Sciatic nerve (tissue), 2 donors: ENCODE measurements at places on chromosomes 6 and 20.

- no peak for DNase-seq
Observed at GRCh38 chr6:44353336-44353735, 10.9 kb downstream of the SPATS1 start.

DNA sequence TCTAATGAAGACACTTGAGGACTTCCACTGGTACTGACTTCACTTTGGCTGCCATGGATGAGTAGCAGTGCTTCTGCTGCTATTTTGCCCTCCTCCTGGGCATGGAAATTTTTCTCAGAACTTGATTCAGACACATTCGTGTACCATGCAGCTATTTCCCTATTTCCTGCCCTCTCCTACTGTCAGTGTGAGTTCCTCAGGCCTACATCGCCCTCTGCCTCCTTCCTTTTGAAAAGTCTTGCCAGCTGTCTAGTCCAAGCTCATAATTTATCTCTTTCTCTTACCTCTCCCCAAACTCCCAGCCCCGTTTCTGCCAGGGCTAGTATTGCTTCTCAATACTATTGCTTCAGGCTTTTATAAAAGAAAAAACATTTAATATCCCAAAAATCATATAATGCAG is 470.2 kb downstream of the ADGRB3 start:
- no peak for DNase-seq

DNA sequence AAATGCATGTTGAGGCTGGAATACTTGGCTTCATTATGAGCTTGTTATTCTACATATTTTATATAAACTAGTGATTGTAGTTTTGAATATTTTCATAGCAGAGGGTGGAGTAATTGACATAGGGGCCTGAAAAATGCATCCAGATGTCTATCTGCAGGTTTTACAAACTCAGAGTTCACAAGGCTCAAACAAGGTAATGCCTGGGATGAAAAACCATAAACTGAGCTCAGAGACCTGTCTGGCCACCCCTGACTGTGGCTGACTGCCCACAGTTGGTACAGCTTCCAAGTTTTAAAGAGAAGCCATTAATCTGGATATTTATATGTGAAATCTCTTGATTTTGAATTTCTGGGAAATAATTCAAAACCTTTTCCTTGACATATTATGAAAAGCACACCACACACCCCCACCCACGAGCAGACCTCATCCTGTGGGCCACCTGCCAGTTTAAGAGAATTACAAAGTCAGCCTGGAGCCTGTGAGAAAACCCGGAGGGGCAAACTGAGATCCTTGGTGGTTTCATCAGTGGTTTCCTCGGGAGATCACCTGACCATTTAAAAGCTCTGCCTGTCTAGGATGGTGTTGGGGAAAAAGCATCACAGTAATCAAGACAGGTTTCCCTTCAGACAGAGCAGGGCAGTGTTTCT is 230.1 kb downstream of the SAMD5 start:
- no peak for DNase-seq

DNA sequence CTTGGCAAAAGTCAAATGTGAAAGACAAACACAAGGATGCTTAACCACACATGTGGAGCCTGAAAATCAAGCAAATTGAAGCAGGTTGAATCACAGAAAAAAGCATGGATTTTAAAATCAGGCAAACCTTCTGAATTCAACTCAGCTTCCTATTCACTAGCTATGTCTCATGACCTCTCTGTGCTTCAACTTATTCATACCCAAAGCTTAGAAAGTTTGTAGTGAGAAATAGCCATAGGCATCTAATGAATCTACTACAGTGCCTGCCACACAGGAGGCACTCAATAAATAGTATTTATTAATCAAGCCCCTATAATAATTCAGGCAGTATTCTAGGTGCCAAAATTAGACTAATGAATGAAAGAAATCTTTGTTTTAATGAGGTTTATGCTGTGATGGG is 112.2 kb upstream of the TNFAIP3 start:
- no peak for DNase-seq

GRCh38 chr20:16571333-16571732 is 1.9 kb downstream of the KIF16B start:
- DNase-seq, result no peak

- no peak for DNase-seq
Observed at GRCh38 chr6:46376562-46377061, 114.6 kb downstream of the RCAN2 start.
